Caudate nucleus (tissue), 63 donors: ENCODE measurements at places on chromosomes 12 and 14.

DNA sequence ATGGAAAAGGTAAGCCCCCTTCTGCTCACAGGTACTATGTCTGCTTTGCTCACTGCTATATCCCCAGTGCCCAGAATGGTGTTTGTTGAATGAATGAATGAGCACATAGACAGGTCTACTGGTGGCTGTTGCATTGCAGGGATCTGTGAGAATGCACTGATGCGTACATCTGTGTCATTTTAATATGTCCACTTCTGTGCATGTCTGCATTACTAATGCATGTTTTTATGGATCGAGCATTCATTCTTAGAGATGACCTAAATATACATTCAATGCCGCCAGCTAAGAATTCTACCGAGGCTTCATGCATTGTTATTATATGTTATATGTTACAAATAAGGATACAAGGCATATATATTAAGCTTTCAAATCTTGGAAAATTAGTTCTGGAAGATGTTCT is 73.8 kb downstream of the SPRING1 start:
- DNase-seq = no peak

DNA sequence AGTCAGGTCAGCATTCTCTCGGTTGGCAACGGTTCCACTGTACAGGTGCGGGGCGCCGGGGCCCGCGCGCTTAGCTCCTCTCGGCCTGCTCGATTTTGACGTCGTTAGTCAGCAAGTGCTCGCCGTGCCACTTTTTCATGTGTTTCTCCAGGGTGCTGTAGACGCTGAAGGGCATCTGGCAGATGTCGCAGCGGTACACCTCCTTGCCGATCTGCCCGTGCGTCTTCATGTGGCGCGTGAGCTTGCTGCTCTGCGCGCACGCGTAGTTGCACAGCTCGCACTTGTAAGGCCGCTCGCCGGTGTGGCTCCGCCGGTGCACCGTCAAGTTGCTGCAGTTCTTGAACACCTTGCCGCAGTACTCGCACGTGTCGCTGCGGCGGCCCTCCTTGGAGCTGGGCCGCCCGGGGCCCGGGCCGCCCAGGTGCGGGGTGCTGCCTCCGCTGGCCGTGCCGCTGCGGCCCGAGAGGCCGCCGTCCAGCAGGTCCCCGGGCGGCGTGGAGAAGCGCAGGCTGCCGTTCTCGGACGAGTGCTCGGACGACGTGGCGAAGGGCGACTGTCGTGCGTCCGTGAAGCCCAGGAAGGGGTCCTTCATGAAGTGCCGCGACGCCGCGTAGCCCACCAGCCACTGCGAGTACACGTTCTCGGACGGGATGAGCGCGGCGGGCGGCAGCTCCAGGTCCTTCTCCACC is 97.8 kb downstream of the BCL11B start:
- no peak for DNase-seq

- no peak for DNase-seq
Observed at GRCh38 chr12:107525719-107526554, 159.7 kb upstream of the PWP1 start.

- no peak for DNase-seq
Observed at GRCh38 chr12:1805441-1806081, 14.8 kb upstream of the LRTM2 start.

GRCh38 chr14:22856428-22856827 is 15.1 kb upstream of the LRP10 start:
- DNase-seq = no peak

DNA sequence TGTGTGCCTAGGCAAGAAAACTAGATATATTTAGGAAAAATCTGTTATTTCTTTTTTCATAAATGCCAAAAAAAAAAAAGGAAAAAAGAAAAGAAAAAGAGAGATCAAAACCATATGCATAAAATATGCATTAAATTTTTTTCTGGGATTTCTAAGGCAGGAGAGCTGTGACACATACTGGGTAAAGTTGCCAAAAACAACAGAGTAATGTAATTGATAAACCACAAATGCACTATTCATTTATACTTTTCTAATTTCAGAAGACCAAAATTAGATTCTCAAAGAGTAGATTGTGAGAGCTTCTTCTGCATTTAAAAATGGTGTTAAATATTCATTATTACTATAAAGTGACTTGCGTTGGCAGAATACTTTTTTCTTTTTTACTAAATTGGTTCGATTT is 673.8 kb upstream of the MGAT4C start:
- DNase-seq = no peak

- no peak for DNase-seq
Observed at GRCh38 chr14:51336734-51337133, 96.7 kb downstream of the TMX1 start.

DNA sequence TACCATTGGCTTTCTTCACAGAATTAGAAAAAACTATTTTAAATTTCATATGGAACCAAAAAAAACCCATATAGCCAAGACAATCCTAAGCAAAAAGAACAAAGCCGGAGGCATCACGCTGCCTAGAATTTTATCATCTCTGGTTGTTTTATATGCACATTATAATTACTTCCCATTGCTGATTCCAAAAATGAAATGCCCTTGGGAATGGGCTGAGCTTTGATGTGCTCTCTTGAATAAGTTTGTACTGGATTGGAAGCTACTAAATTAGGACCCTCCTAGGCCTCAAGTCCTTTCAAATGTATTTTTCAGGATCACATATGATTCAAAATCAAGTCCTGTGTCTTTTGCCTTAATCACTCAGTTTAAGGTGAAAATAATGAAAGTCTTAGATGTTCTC is 58.9 kb upstream of the DUSP6 start:
- no peak for DNase-seq

GRCh38 chr12:121088195-121088585 is 44.5 kb upstream of the P2RX7 start:
- DNase-seq = no peak

DNA sequence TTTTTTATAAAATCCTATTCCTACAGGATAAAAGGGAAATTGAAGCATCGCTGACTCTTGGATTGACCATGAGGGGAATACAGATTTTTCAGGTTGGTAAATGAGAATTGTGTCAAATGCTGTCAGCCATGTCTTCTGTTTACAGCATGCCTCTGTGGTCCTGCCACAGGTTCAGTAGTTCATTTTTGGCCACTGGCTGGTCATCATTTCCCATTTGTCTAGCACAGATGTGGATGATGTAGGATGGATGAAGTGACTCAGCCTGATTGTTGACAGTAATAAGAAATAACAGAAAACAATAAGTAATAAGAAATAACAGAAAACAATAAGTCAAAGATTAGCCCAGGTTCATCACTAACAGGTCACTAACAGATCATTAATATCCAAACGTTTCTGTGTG is 59.8 kb downstream of the FRMD6 start:
- DNase-seq = no peak

- DNase-seq = no peak
Observed at GRCh38 chr12:42729535-42729900, 140.0 kb upstream of the PRICKLE1 start.

DNA sequence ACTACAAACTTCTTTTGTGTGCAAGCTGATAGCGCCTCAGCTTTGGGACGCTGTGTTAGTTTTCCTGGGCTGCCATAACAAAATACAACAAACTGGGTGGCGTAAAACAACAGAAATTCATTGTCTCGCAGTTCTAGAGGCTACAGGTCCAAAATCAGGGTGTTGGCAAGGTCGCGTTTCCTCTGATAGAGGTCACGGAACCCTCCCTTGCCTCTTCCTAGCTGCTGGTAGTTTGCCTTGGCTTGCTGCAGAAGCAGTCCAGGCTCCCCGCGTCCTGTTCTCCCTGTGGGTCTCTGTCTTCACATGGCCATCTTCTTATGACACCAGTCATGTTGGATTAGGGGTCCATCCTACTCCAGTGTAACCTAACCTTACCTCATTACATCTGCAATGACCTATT is 32.8 kb upstream of the PTGR2 start:
- no peak for DNase-seq

DNA sequence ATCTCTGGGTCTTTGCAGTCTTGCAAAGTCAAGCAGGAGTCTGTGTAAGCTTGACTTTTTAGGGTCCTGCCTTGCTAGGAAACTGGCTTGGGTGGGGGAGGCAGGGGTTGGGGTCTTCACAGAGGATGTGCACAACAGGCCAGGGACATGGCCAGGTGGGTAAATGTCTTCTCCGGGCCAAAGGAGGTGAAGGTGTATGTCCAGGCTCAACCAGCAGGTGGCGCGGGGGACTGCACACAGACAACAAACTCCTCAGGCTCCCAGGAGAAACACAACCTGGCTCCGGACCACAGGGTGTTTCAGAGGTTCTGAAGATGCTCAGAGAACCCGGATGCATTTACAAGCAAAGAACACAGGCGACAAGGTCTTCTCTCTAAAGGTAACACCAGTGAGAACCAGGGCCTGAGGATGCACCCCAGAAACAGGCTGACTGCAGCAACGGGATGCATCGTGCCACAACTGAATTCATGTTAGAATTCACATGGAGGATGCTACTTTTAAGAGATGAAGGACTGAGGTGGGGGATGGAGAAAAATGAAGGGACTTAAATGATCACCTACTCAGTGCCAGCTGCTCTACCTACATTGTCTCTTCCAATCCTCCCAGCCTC is 56.0 kb downstream of the PLEKHG3 start:
- DNase-seq = peak; percentile 15

DNA sequence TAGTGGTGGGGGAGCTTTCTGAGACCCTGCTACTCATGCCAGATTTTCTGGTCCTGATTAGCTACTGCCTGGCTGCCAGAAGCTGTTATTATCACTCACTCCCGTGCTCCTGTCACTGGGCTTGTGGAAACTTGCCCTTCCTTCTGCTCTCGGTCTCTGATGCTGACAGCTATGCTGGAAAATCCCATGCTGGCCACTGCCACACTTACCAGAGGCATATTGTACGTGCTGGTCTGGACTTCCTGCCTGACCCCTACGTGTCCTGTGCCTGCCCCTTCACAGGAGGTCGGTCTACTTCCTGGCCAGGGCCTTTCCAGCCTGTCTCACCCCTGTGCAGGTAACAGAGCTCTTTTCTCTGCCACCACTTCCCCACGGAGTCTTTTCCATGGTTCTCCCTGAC is 149.4 kb upstream of the PLEKHG7 start:
- DNase-seq = no peak

DNA sequence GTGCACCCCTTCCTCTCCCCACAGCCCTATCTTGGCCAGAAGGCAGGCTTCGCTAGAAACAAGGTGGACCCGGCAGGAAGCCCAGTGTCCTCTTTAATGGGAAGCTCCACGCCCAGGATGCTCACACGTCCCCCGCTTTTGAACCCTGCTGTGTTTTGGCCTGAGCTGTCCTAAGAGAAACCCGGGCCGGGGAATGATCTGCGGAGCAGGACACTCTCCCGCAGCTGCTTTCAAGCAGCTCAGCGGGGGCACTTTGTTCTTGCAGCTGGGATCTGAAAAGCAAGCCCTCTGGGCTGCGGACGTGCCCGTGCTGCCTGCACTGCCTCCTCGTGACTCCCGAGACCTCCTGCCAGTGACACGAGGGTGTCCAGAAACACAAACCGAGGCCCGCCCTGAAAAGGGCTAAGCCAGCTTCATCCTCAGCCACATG is 30.0 kb downstream of the SCARB1 start:
- DNase-seq = no peak

DNA sequence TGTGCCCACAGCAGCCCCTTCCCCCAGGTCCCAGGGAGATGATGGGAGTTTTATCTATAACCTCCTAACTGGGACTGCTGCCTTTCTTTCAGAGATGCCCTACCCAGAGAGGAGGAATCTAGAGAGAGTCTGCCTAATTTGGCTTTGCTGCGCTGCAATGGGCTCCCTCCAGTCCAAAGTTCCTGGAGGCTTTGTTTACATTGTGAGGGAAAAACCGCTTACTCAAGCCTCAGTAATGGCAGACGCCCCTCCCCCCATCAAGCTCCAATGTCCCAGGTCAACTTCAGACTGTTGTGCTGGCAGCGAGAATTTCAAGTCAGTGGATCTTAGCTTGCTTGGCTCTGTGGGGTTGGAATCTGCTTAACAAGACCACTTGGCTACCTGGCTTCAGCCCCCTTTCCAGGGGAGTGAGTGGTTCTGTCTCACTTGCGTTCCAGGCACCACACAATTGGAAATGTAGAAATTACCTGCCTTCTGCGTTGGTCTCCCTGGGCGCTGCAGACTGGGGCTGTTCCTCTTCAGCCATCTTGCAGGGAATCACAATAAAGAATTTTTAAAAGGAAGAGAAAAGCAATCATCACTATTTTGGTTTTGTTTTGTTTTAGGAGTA is 262.5 kb downstream of the FOXG1 start:
- no peak for DNase-seq

DNA sequence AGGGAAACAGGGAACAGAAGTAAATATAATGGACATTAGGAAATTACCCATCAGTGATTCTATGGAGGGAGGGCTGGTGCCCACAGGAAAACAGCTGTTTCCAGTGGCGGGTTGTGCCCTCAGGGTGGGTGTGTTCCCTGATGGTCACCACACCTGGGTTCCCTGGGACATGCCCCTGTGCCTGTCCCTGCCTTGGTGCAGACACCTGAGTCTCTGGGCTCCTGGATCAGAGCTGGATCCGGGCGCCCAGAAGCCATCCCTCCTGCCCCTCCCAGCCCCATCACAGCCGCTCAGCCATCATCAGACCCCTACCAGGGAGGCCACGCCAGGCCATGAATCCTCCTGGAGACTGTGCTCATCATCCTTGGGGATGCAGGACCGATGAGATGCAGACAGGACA is 307.2 kb upstream of the SFSWAP start:
- DNase-seq = no peak

GRCh38 chr14:54501480-54501879 is 8.2 kb upstream of the CGRRF1 start:
- no peak for DNase-seq

GRCh38 chr14:68268719-68269118 is 449.1 kb downstream of the RAD51B start:
- no peak for DNase-seq

- no peak for DNase-seq
Observed at GRCh38 chr14:101520621-101521472, 40.4 kb upstream of the DIO3 start.

GRCh38 chr12:77745624-77746023 is 85.1 kb upstream of the NAV3 start:
- DNase-seq = no peak

DNA sequence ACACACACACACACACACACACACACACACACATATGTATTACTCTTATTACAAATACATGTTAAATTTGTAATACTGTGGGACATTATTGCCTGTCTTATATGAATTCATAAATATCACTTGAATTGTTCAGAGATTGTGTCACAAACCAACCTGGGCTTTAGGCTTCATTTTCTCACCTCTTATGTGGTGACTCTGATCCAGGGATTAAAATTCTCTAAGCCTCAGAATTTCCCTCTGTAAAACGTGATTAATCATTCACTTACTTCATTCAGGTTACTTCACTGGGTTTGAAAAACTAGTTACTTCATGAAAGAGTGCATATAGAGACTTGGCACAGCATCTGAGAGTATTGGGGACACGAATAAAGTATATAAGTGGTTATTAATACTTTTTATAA is 240.3 kb upstream of the PDZRN4 start:
- no peak for DNase-seq

DNA sequence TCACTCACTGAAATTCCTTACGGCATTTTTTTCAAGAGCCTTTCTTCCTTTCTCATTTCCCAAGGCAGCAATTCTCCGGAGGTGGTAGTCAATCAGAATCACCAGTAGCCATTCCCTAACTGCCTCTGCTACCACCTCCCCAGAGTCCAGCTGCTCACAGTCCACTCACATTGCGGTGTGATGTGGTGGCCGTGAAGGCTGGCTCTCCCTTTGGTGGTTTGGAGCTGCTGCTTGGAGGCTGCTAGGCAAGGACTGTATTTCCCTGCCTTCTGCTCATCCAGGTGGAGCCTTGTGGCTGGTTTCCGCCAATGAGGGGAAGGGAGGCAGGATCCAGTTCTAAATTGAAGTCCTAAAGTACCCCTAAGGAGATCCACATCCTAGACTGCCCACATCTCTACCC is 222.0 kb downstream of the ANO2 start:
- no peak for DNase-seq
